CD8-positive, alpha-beta memory T cell (primary cell): ENCODE measurements at places on chromosomes 2 and 18. TPM values are rescaled to one million over a fixed set of nuclear protein-coding genes. Genes with fewer than 3 reads are reported as not detected.

DNA sequence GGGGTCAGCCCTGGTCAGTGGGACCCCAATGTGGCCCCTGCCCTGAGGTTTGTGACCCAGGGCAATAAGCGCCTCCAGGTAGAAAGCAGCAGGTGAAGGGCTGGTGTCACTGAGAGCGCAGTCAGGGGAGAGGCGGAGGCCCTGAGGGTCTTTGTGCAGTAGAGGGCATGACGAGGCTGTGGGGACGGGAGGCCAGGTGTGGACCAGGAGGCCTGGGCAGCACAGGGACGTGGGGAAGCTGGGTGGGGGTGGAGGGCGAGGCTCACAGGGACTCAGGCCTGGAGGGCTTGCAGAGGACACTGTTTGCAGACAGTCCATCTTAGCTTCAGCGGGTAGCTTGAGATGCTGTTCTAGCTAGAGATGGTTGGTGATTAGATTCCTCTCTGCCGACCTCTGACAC, 32.0 kb downstream of the TRAF3IP1 start:
- no peaks in the 10 kb centered on the region for H3K27me3 ChIP-seq
- no peaks in the 10 kb centered on the region for H3K4me1 ChIP-seq
- no peak overlapping the region for H3K27ac ChIP-seq
- no peak for DNase-seq
- peaks cover 6% of the 10 kb centered on the region for H3K36me3 ChIP-seq

GRCh38 chr18:13320891-13321425, 102.4 kb downstream of the LDLRAD4 start:
- no peaks in the 10 kb centered on the region for H3K27me3 ChIP-seq
- H3K4me3 ChIP-seq: no peak overlapping the region
- no peak for DNase-seq
- H3K36me3 ChIP-seq: no peaks in the 10 kb centered on the region
- no peak overlapping the region for H3K27ac ChIP-seq

GRCh38 chr2:1882471-1882870, 138.2 kb upstream of the PXDN start:
- no peaks in the 10 kb centered on the region for H3K27me3 ChIP-seq
- no peak overlapping the region for H3K4me3 ChIP-seq
- H3K27ac ChIP-seq: no peak overlapping the region
- H3K36me3 ChIP-seq: no peaks in the 10 kb centered on the region

QPCT gene
- total RNA-seq: 3.9 TPM

- H3K27me3 ChIP-seq: no peaks in the 10 kb centered on the region
- no peak overlapping the region for H3K27ac ChIP-seq
- H3K36me3 ChIP-seq: no peaks in the 10 kb centered on the region
- no peak for DNase-seq
Measured at GRCh38 chr18:73556904-73557303, 590.7 kb downstream of the FBXO15 start.

GRCh38 chr18:60246606-60247005, 126.0 kb downstream of the MC4R start:
- no peaks in the 10 kb centered on the region for H3K4me1 ChIP-seq
- H3K4me3 ChIP-seq: no peak overlapping the region
- no peaks in the 10 kb centered on the region for H3K36me3 ChIP-seq

DNA sequence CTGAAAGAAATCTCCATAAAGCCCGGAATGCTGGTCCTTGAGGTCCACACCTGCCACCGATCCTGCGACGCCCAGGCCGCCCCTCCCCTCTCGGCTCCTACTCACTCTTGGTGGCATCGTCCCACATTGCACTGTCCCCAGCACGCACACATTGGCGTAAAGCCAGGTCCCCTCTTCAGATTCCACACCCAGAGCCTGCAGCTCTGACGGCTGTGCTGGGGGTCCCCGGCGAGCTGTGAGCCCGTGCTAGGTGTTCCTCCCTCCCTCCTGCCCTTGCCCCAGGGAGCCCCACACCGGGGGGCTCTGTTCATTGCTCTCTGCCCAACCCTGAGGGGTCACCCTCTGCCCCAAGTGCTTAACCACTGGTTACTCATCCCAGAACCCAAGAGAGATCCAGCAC, 8.5 kb downstream of the TPO start:
- DNase-seq: no peak
- no peaks in the 10 kb centered on the region for H3K36me3 ChIP-seq
- no peak overlapping the region for H3K27ac ChIP-seq
- H3K4me1 ChIP-seq: no peaks in the 10 kb centered on the region

DNA sequence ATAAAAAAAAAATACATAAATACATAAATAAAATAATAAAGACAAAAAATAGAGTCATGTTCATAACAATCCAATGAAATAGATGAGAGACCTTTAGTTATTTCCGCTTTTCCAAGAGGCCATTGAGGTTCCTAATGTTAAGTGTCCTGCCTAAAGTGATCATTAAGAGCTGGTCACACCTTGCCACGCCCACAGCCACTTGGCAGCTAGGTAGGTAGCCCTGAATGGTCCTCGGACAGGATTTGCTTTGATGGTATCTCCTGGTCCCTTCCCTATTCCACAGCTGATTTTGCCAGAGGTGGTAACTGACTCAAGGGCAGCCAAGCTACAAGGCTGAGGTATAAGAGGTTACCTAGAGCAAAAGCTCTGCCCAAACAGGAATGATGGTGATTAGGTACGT, 24.5 kb upstream of the TANC1 start:
- no peak overlapping the region for H3K27ac ChIP-seq
- no peak for DNase-seq
- no peaks in the 10 kb centered on the region for H3K4me1 ChIP-seq
- no peaks in the 10 kb centered on the region for H3K27me3 ChIP-seq
- no peak overlapping the region for H3K4me3 ChIP-seq
- H3K36me3 ChIP-seq: no peaks in the 10 kb centered on the region

DNA sequence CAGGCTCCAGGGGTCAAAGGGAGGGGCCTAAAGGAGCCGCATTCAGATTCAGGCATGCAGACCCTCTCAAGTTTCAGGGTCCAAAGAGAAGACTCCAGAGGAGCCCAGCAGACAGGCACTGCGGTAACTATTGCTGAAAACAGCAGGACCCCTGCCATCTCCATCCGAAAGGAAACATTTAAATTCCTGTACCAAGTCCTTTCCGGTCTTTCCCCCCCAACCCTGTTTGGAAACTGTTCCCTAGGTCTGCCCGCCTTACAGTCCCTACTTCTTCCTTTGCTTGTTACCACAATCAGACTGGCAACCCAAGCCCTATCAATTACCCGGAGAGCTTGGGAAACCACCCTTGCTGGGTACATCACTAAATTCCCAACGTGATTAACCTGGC, 82.0 kb downstream of the DNMT3A start:
- peaks cover 17% of the 10 kb centered on the region for H3K36me3 ChIP-seq
- no peaks in the 10 kb centered on the region for H3K27me3 ChIP-seq
- H3K27ac ChIP-seq: no peak overlapping the region
- no peak overlapping the region for H3K4me3 ChIP-seq
- no peak for DNase-seq

RNF144A gene
- total RNA-seq: 14.9 TPM

CTNNA2 gene
- total RNA-seq: not detected
